Gastroesophageal sphincter (tissue), 4 donors: ENCODE measurements at places on chromosomes 12 and 14. TPM values are rescaled to one million over a fixed set of nuclear protein-coding genes. Genes with fewer than 3 reads are reported as not detected.

The TBX5 gene
- 34.9 TPM for total RNA-seq

The MAP1LC3B2 gene
- total RNA-seq: 1.8 TPM

The POTEG gene
- not detected for total RNA-seq

The SIX6 gene
- total RNA-seq: not detected

The APOLD1 gene
- 20.4 TPM for total RNA-seq

The PIWIL1 gene
- not detected for total RNA-seq

The CCDC177 gene
- total RNA-seq: not detected
